ENCODE measurements at places on chromosomes 4 and X.

- DNase-seq = no peak
Measured at GRCh38 chr4:102334624-102335023, 10.7 kb downstream of the SLC39A8 start.

GRCh38 chr4:76611616-76612207, 176.7 kb downstream of the SHROOM3 start:
- no peak for DNase-seq

DNA sequence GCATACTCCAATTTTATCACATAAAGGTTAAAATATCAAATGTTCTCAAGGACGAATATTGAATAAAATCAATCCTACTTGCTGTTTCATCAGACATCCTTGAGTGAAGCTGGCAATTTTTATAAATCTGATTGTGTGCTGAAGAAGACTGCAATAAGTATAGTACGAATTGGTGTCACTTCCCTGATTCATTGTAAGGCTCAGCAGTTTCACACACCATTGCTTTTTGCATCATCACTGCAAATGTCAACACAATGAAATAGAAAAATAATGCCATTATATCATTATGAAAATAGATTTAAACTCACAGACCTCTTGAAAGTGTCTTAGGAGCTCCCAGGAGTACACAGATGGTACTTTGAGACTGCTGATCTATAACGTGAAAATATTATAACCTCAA, 172.5 kb downstream of the ANKRD50 start:
- no peak for DNase-seq

DNA sequence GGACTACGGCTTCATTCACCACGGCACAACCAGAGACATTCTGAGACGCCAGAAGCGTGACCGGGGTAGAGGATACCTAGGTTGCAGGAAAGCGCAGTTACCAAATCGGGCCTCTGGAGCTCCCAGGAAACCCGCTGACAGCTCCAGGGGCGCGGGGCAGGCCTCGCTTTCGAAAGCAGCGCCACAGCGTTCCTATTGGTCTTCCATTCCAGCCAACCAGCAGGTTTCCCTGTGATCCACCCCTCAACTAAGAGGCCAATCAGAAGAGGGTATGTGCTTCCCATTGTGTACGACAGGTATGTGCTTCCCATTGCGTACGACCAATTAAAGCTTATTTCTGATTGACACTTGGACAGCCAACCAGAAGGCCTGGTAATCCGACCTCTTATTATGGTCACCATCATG, 14.9 kb downstream of the SNX12 start:
- DNase-seq = peak; percentile 1

- DNase-seq = no peak
Measured at GRCh38 chr4:172573899-172574298, 594.7 kb upstream of the GALNT7 start.

DNA sequence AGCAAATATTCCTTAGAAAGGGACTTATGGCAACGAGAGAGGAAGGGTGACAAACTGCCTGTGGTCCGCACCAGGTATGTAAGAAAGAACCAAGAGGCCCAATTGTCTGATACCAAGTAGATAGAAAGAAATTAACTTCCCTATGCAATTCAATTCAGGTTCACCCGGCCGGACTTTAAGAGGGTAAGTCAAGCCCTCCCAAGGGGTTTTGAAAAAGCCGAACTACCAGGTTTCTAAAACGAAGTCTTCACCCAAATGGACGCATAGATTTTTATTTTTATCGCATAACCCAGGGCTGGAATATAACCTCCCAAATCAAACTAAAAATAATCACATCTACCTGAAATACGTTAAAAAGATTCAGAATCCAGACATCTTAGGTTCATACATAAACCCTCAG, 1.6 kb upstream of the MAB21L2 start:
- no peak for DNase-seq

GRCh38 chrX:36160081-36160480, 240.5 kb downstream of the CFAP47 start:
- no peak for DNase-seq

DNA sequence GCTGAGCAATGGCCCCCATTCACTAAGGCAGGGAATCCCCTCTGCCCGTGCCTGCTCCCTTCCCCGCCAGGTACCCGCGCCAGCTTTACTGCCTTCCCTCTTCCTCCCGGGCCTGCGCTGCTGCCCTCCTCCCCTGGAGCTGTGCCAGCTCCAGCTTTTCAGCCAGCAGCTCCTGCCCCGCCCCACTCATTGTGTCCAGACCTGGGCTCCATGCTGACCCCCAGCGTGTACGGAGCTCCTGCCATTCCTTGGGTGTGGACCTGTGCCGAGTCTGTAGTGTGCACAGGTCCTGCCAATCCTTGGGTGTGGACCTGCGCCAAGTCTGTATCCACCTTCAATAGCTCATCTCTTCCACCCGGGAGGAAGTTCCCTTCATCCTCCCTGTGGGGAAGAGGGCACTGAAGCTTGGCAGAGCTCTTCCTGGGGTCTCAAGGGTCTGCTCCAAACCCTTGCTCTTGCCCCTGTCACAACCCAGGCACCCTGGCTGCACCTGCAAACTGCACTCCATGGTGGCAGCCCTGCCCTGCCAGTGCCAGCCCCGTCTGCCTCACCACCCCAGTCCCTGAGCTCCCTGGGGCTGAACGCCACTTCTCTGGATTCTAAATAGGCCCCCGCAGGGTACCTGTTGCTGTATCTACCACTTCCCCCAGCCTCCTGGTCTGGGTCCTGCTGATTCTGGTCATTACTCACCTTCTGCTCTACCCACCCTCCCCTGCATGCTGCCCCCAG, 63.9 kb downstream of the TRMT44 start:
- no peak for DNase-seq
